ENCODE measurements at places on chromosomes 3 and 15. TPM values are rescaled to one million over a fixed set of nuclear protein-coding genes. Genes with fewer than 3 reads are reported as not detected.

The BMF gene
- total RNA-seq = 7.8 TPM

DNA sequence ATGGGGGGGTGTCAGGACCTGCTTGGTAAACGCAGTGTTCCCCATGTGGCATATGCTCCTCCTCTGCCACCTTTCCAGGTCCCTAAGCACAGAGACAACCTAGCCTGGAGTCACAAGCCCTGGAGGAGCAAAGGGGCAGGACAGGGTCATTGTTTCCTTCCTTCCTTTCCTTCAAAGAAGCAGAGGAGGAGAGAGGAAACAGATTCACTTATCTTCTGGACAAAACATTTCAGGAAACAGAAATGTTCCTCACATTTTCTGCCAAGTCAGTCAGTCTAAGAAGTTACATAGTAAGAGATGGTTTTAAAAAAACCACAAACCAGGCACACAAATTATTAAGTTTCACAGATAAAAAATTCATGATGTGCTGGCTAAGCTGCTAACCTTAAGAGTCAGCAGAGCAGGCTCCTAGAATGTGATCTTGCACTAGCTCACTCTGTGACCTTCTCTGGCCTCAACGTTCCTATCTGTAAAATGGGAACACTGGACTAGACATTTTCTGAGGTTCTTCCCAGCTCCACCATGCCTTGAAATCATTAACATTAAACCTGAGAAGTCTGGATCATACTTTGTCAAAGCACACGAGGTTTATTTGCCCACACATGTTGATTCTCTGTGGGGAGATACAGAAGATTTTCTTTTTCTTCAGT, 47.9 kb downstream of the ATP13A5 start:
- DNase-seq = no peak

GRCh38 chr15:100771746-100772145, 107.9 kb upstream of the ALDH1A3 start:
- DNase-seq = no peak

DNA sequence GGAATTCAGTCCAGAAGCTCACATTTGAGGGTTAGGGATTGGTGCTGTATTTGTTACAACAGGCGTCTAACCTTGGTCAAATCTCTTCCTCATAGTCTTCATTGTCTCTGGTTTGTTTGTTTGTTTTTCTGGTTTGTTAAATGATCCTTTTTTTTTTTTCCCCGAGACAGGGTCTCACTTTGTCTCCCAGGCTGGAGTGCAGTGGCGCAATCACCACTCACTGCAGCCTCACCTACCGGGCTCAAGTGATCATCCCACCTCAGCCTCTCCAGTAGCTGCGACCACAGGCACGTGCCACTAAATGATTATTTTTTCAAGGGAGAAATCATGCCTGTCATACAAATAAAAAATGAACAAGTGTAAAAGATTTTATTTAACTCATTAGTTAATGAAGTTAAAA, 14.3 kb upstream of the ADPGK start:
- no peak for DNase-seq

- DNase-seq = no peak
Observed at GRCh38 chr3:14238356-14238755, 59.7 kb downstream of the LSM3 start.

- DNase-seq = no peak
Observed at GRCh38 chr3:160287666-160288065, 62.4 kb downstream of the C3orf80 start.

All from spinal cord (tissue), 10 donors.